ENCODE measurements at places on chromosomes 12 and 14. TPM values are rescaled to one million over a fixed set of nuclear protein-coding genes. Genes with fewer than 3 reads are reported as not detected.

- DNase-seq, result no peak
These were observed 439 bp upstream of the TNFRSF1A start for GRCh38 chr12:6342140-6342889.

DNA sequence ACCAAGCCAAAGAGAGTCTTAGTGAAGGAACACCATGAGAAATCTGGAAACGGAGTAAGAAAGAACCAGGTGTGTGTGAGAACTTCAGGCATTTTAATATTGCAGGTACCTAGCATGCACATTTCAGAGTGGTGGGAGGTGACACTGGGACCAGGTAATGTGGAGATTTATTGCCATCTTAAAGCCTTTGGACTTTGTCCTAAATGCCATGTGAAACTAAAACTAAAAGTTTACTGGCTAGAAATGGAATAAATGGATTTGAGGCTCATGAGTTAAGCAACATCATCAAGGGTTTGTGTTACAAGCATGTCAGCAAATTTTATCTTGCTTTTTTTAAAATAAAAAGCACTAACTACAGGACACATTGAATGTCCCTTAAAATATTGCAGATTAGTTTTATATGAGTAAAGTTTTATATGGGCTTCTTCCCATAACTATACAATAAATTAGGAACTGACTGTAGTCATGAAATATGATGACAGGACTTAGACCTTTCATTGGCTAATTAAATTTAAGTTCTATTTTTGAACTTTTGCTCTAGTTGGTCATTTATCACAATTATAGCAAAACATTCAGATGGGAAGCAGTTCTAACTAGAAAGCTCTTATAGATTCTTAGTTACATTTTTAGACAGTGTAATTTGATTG is 721.1 kb upstream of the NOVA1 start:
- no peak for DNase-seq

DNA sequence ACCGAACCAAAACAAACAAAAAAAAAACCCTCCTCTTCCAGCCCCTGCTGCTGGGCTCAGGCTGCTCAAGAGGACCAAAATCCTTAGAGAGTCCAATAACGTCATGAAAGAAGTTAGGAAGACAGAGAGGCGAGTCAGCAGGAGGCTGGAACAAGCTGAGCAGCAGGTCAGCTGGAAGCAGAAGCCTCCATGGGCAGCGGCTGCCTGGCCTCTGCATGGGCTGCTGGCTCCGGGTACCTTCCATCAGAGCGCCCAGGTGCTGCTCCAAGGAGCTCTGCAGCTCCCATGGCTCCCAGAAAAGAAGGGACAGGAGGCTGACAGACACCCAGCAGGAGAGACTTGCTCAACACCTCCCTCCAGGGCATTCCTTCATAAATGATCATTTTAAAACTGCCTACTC is 3.2 kb upstream of the KRT2 start:
- DNase-seq, result no peak

GRCh38 chr12:88391556-88391955 is 188.7 kb downstream of the KITLG start:
- no peak for DNase-seq

DNA sequence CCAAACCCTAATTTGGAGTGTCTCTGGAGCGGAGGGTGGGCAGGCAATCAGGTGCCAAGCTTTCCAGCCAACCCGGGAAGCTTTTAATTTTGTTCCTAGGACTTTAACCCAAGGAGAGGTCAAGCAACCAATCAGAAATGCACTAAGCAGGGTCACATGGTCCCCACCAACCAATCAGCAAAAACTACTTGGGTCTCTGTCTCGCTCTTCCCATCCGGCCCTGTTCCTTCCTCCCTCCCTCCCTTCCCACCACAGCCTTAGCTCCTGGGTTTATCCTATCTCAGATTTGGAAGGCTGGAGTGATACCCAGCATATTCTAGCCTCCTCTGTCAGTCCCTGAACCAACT is 7.3 kb downstream of the HOXC5 start:
- DNase-seq, result no peak

DNA sequence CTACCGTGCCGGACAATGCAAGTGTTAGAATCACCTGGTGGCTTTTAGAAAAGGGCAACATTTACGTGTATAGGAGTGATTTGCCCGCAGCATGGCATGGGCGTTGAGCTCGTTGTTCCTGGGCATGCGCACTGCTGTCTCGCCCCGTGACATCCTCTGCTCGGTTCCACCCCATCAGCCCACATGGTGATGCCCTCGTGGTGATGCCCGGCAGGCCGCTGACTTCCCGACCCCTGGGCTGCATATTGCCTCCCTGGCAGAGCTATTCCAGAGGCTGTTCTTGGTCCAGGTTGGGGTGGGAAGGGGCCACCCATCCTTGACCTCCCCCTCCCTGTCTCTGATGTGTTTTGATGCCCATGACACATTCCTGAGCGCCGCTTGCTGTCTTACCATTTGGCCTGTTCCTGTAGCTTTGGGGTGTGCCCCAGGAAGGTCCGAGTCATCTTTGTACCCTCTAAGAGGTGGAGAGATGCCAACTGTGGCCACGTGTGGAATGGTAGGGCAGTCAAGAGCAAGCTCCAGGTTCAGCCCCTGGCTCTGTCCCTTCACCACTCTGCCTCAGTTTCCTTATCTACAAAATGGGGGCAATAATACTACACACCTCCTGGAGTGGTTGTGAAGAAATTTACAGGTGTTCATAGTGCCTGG is 4.8 kb downstream of the HIP1R start:
- peak; percentile 63 for DNase-seq

DNA sequence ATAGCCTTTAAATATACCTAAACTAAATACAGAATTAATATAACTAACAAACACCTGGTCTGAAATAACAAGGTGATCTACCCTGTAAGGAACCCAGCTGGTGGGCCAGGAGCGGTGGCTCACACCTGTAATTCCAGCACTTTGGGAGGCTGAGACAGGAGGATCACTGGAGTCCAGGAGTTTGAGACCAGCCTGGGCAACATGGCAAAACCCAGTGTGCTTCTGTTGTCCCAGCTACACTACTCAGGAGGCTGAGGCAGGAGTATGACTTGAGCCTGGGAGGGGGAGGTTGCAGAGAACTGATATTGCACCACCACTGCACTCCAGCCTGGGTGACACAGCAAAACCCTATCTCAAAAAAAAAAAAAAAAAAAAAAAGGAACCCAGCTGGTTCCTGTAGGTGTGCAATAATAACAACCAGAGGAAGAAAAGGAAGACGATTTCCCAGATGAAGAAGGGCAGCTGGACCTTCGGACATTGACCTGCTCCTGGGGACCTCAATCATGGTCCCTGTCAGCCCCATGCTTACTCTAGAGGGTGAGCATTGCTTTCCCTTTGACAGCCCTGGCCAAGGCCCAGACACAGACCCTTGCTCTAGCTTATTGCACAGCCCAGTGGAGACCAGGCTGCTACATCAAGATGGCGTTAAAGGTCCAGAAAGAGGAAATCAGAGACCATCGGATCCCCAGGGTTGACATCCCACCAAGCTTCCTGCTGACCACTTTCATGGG is 5.4 kb downstream of the FOS start:
- DNase-seq, result no peak

GRCh38 chr14:102819176-102819628 is 42.0 kb downstream of the TRAF3 start:
- no peak for DNase-seq

Gene M6PR
- total RNA-seq, result 87.1 TPM

Gene ITGA7
- 806 TPM for total RNA-seq

Gene CRACR2A
- 2.3 TPM for total RNA-seq

Gene DIO2
- 32.0 TPM for total RNA-seq

Gene MYF6
- total RNA-seq, result 1.1 TPM

Data from cardiac septum (tissue), 1 donor.